Common myeloid progenitor, CD34-positive (primary cell): ENCODE measurements at places on chromosomes 5 and 9.

DNA sequence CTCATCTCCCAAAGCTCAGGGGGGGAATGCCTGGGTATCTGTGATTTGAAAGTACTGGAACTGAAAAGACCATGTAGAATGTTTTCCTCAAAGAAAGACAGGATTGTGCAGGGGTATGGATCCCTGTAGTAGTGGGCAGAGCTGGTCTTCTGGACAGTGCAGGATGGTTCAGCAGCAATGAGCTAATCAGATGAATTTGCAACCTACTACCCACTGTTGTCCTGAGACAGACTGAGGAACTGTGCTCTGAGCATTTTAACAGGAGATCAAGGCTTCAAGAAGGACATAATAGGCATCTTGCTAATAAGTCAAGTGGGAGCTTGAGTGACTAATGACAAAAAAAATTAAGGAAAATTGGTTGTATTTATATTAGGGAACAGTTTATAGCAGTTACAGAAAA, 61.7 kb downstream of the FYB1 start:
- H3K36me3 ChIP-seq = peaks cover 6% of the 10 kb centered on the region
- H3K4me1 ChIP-seq = no peaks in the 10 kb centered on the region
- no peak overlapping the region for H3K4me3 ChIP-seq
- H3K27me3 ChIP-seq = no peaks in the 10 kb centered on the region

DNA sequence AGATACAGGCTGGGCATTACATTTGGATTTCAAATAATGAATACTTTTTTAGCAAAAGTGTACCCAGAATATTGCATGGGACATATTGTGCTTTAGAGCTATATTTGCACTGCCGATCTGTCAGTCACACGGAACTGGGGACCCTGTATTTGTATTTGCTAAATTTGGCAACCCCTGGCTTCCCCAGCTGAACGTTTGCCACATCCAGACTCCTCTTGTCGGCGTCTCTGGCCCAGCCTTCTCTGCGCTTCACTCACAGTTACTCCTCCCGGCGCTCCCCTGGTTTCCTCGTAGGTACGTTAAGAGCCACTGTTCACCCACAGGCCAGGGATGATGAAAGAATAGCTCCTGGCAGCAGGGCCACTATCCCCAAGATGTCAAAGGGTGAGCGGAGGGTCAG, 58.7 kb downstream of the NSUN2 start:
- no peak overlapping the region for H3K27ac ChIP-seq
- H3K4me1 ChIP-seq = no peaks in the 10 kb centered on the region
- DNase-seq = no peak
- no peaks in the 10 kb centered on the region for H3K27me3 ChIP-seq

- H3K27me3 ChIP-seq = no peaks in the 10 kb centered on the region
- no peak for DNase-seq
- H3K4me1 ChIP-seq = no peaks in the 10 kb centered on the region
- no peaks in the 10 kb centered on the region for H3K36me3 ChIP-seq
Observed at GRCh38 chr5:74863726-74864125, 2.5 kb downstream of the FAM169A start.

- H3K27ac ChIP-seq = no peak overlapping the region
- H3K4me1 ChIP-seq = no peaks in the 10 kb centered on the region
- H3K27me3 ChIP-seq = no peaks in the 10 kb centered on the region
- no peaks in the 10 kb centered on the region for H3K36me3 ChIP-seq
- H3K4me3 ChIP-seq = no peak overlapping the region
Observed at GRCh38 chr9:82466616-82467260, 478.2 kb downstream of the SPATA31D1 start.

GRCh38 chr5:173686950-173687349, 70.5 kb upstream of the BOD1 start:
- no peaks in the 10 kb centered on the region for H3K27me3 ChIP-seq
- no peak for DNase-seq
- H3K36me3 ChIP-seq = no peaks in the 10 kb centered on the region
- no peak overlapping the region for H3K27ac ChIP-seq
- no peak overlapping the region for H3K4me3 ChIP-seq
- peaks cover 15% of the 10 kb centered on the region for H3K4me1 ChIP-seq

GRCh38 chr5:12885018-12885417, 980.8 kb upstream of the CTNND2 start:
- H3K27ac ChIP-seq = no peak overlapping the region
- no peaks in the 10 kb centered on the region for H3K27me3 ChIP-seq
- no peaks in the 10 kb centered on the region for H3K36me3 ChIP-seq
- DNase-seq = no peak
- no peaks in the 10 kb centered on the region for H3K4me1 ChIP-seq
- H3K4me3 ChIP-seq = no peak overlapping the region

GRCh38 chr9:69582544-69583297, 89.5 kb downstream of the APBA1 start:
- H3K4me1 ChIP-seq = no peaks in the 10 kb centered on the region
- no peaks in the 10 kb centered on the region for H3K27me3 ChIP-seq
- H3K27ac ChIP-seq = no peak overlapping the region
- H3K36me3 ChIP-seq = no peaks in the 10 kb centered on the region

GRCh38 chr5:170223906-170224305, 8.9 kb upstream of the C5orf58 start:
- DNase-seq = no peak
- no peak overlapping the region for H3K27ac ChIP-seq
- H3K4me3 ChIP-seq = no peak overlapping the region
- no peaks in the 10 kb centered on the region for H3K36me3 ChIP-seq
- no peaks in the 10 kb centered on the region for H3K27me3 ChIP-seq

DNA sequence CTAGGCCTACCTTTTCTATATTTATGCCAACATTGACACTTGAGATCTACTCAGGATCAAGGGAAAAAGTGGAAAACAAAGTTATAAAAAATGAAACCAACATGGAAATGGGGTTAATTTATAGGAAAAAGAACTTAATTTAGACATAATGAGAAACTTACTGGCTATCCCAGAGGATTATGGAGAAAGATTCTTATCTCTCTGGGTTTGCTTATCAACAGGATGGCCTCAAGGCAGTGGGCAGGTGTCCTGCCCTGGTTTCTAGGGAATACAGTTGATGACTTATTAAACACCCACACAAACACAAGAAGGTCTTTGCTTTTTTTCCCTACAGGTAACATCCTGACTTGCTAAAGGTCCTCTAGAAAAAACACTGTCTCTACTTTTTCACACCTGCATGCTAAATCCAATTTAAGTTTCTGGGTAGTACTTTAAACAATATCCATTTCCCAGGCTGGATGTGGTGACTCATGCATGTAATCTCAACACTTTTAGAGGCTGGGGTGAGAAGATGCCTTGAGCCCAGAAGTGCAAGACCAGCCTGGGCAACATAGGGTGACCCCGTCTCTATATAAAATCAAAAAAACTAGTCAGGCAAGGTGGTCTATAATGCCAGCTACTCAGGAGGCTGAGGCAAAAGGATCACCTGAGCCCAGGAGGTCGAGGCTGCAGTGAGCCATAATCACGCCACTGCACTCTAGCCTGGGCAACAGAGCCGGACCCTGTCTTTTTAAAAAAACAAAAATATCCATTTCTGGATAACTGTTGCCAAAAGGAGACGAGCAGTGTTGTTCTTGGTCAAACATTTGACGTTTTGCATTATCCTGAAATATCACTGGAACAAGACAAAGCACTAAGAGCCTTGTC, 6.6 kb upstream of the ZNF608 start:
- no peaks in the 10 kb centered on the region for H3K27me3 ChIP-seq
- H3K36me3 ChIP-seq = no peaks in the 10 kb centered on the region
- no peak overlapping the region for H3K4me3 ChIP-seq
- H3K27ac ChIP-seq = no peak overlapping the region

GRCh38 chr9:13814647-13815400, 499.1 kb downstream of the NFIB start:
- no peak for DNase-seq
- no peak overlapping the region for H3K27ac ChIP-seq
- no peaks in the 10 kb centered on the region for H3K4me1 ChIP-seq
- H3K36me3 ChIP-seq = no peaks in the 10 kb centered on the region

DNA sequence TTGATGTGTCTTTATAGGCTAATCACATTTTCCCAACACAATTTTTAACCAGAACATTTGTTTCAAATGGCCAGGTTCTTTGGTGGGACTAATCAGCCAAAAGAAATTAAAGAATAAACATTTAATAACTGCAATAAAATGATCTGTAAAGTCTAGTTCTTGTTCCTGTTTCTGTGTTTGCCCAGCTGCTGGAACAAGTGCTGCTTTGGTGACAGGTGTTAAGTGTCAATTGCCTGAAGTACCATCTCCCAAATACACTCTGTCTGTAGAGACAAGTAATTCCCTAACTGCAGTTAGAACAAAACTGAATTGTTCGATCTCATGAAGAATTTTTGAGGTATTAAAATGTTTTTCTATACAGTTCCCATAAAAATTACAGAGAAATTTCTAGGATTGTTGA, 402.3 kb upstream of the CHD1 start:
- DNase-seq = no peak
- H3K4me1 ChIP-seq = no peaks in the 10 kb centered on the region
- no peak overlapping the region for H3K27ac ChIP-seq
- H3K4me3 ChIP-seq = no peak overlapping the region

DNA sequence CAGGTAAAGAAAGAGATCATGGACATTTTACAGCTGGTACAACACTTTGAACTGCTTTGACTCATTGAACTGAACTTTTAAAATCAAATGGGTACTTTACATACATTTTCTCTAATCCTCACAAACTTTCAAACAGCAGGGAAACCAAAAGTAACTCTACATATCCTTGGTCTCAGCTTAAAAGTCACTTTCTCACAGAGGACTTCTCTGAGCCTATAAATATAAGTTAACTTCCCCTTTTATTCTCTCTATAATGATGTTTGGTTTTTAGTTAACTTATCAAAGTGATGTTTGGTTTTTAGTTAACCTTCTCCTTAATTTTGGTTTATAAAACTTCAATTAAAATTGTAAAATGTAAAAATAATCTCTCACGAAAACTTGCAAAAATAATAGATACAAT, 209.8 kb downstream of the MCTP1 start:
- H3K4me1 ChIP-seq = peaks cover 25% of the 10 kb centered on the region
- no peak for DNase-seq
- no peak overlapping the region for H3K27ac ChIP-seq
- H3K27me3 ChIP-seq = no peaks in the 10 kb centered on the region
- H3K4me3 ChIP-seq = no peak overlapping the region

DNA sequence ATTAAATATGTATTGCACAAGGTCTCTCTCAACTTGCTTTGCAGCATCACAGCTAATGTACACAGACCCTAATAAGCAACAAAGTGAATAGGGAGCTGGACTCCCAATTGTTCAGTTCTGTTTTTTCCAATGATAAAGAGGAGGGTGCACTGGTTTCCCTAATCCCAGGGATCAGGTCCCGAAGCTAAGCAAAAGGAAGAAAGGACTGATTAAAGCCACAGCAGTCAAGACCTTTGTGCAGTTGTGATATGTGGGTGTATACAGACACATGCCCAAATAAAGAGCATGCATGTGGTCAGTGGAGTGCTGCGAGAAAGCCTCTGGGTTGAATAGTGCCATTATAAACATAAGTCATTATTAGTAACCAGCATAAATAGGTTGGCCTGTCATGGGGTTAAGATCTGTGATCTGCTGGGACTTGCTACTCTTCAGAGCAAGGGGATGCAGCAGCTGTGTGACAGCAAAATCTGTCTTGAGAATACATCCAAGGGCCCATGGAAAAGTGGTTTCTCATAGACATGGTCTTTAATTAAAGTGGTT, 1863.1 kb upstream of the WWC1 start:
- no peak for DNase-seq
- no peaks in the 10 kb centered on the region for H3K27me3 ChIP-seq
- no peak overlapping the region for H3K4me3 ChIP-seq
- no peaks in the 10 kb centered on the region for H3K4me1 ChIP-seq

DNA sequence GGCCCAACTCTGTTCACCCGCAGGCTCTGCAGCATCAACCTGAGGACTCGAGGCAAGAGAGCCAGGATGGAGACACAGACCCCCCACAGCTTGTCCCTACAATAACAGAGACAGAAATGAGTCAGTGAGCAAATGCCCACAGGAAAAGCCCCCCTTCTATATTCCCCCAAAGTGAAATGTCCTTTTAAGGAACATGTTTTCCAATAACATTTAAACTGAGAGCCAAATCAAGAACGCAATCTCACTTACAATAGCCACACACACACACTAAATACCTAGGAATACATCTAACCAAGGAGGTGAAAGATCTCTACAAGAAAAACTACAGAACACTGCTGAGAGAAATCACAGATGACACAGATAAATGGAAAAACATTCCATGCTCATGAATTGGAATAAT, 49.0 kb downstream of the TEX10 start:
- no peaks in the 10 kb centered on the region for H3K27me3 ChIP-seq
- H3K4me3 ChIP-seq = no peak overlapping the region
- DNase-seq = no peak
- H3K36me3 ChIP-seq = peaks cover 36% of the 10 kb centered on the region
- no peaks in the 10 kb centered on the region for H3K4me1 ChIP-seq

GRCh38 chr5:53777864-53778618, 217.6 kb downstream of the NDUFS4 start:
- no peak for DNase-seq
- no peak overlapping the region for H3K4me3 ChIP-seq
- no peaks in the 10 kb centered on the region for H3K27me3 ChIP-seq
- H3K36me3 ChIP-seq = no peaks in the 10 kb centered on the region
- H3K27ac ChIP-seq = no peak overlapping the region

GRCh38 chr5:157914151-157914788, 55.3 kb upstream of the CLINT1 start:
- no peak overlapping the region for H3K4me3 ChIP-seq
- H3K4me1 ChIP-seq = peaks cover 14% of the 10 kb centered on the region
- H3K27ac ChIP-seq = no peak overlapping the region
- no peak for DNase-seq
- H3K36me3 ChIP-seq = no peaks in the 10 kb centered on the region
- no peaks in the 10 kb centered on the region for H3K27me3 ChIP-seq

DNA sequence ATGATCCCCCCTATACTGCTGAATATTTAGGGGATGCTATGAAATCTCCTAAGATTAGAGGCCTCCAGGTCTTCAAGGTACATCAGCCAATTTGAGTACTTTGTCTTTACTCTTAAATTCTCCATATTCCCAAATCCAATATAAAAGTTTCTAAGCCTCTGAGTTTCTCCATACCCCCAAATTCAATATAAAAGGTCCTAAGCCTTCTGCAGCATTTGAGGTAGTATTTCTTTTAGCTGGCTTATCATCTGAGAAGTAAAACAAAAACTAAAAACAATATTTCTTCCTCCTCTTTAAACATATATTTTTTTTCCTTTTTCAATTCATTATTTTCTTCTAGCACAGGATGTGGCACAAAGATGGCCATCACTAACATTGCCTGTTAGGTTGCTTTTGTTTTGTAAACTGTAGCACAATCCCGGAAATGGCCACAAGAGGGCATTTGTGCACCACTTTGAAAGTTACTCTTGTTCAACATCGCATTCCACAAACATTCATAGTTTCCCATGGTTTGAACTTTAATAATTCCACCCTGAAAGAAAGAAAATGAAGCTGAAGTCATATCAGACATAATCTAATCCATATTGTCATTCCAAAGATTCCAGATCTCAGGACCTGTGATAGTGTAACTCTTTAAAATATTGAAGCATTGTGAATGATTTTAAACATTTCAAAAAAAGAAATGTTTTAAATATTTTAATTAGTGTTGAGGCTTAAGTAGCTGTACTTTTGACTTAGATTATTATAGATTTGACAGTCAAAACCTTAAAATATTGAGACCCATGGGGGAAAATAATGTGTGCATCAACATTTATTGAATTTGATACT, 21.0 kb upstream of the SCGB3A2 start:
- H3K4me1 ChIP-seq = peaks cover 12% of the 10 kb centered on the region
- H3K27ac ChIP-seq = no peak overlapping the region
- H3K27me3 ChIP-seq = no peaks in the 10 kb centered on the region
- H3K36me3 ChIP-seq = no peaks in the 10 kb centered on the region
- H3K4me3 ChIP-seq = no peak overlapping the region
- peak; percentile 68 for DNase-seq

- no peaks in the 10 kb centered on the region for H3K27me3 ChIP-seq
- peaks cover 17% of the 10 kb centered on the region for H3K4me1 ChIP-seq
- H3K36me3 ChIP-seq = no peaks in the 10 kb centered on the region
- DNase-seq = peak; percentile 52
Observed at GRCh38 chr9:94639061-94639998, at the start of gene FBP1. TSS of gene FBP1 (minus strand) at chr9:94639518. CDS start at chr9:94639310, 208 bp downstream.
